Stimulated activated CD4-positive, alpha-beta T cell treated with anti-CD3 and anti-CD28 coated beads, Interleukin-1b, Interleukin-23, amount 100 ng/mL, for 48 hours (primary cell): ENCODE measurements at places on chromosomes 7 and 10.
A peak's percentile ranks its signal among the peaks of the same experiment; 100 is the strongest.

GRCh38 chr7:149104749-149105148, 14.2 kb upstream of the ZNF786 start:
- DNase-seq, result no peak

GRCh38 chr10:12180221-12180974, 15.3 kb downstream of the NUDT5 start:
- no peak for DNase-seq

GRCh38 chr10:52672880-52673279, 99.7 kb downstream of the MBL2 start:
- DNase-seq, result no peak

- no peak for DNase-seq
These were observed 91.1 kb downstream of the TEX36 start for GRCh38 chr10:125591886-125592285.

DNA sequence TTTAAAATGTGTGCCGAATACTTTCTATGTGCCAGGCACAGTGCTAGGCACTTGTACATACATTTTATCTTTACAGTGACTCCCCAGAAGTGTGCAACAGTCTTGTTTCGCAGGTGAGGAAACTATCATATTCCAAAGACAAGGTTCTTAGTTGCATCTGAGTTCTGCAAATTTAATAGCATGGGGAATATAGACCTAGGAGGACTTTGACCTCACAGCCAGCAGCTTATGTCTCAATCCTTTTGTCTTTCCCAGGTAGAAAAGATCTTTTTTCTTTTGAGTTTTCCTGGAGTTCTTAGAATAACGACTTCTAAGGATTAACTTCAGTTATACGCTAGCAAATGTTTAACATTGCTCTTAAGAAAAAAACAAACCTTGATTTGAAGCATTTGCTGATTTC, 482.8 kb upstream of the ZMIZ1 start:
- no peak for DNase-seq

DNA sequence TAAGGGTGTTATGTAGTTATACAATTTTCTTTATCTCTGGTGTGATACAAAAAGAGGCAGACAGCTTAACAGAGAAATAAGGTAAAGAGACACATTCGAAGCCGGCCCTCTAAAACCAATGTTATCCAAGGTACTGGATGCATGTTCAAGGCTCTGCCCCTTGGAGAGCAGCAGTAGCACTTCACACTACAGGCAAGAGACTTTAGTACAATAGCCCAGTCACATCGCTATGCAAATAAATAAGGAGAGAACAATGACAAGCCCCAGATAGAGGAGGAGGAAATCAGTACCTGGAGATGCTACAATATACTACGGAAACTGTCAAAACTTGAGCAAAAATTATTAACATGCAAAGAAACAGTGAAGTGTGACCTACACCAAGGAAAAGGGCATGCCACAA, 111.1 kb downstream of the ITGB1 start:
- DNase-seq, result no peak

GRCh38 chr10:129971381-129972144, 7.5 kb upstream of the EBF3 start:
- peak; percentile 54 for DNase-seq

GRCh38 chr10:76977046-76977445, 660.6 kb downstream of the KCNMA1 start:
- no peak for DNase-seq

GRCh38 chr10:61779276-61779675, 116.5 kb downstream of the CABCOCO1 start:
- no peak for DNase-seq

- DNase-seq, result no peak
These were observed 21.5 kb upstream of the GHITM start for GRCh38 chr10:84117686-84118394.

- no peak for DNase-seq
These were observed 2.0 kb downstream of the MASTL start for GRCh38 chr10:27157150-27157549.

GRCh38 chr10:119497243-119497642, 45.3 kb downstream of the RGS10 start:
- DNase-seq, result no peak

- DNase-seq, result peak; percentile 33
These were observed 856 bp downstream of the ARHGAP21 start for GRCh38 chr10:24722676-24723385.

DNA sequence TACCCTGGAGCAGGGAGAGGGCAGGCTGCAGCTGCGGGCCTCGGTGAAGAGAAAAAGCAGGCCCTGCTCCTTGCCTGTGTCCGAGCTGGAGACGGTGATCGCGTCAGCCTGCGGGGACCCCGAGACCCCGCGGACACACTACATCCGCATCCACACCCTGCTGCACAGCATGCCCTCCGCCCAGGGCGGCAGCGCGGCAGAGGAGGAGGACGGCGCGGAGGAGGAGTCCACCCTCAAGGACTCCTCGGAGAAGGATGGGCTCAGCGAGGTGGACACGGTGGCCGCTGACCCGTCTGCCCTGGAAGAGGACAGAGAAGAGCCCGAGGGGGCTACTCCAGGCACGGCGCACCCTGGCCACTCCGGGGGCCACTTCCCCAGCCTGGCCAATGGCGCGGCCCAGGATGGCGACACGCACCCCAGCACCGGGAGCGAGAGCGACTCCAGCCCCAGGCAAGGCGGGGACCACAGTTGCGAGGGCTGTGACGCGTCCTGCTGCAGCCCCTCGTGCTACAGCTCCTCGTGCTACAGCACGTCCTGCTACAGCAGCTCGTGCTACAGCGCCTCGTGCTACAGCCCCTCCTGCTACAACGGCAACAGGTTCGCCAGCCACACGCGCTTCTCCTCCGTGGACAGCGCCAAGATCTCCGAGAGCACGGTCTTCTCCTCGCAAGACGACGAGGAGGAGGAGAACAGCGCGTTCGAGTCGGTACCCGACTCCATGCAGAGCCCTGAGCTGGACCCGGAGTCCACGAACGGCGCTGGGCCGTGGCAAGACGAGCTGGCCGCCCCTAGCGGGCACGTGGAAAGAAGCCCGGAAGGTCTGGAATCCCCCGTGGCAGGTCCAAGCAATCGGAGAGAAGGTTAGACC, 138.0 kb upstream of the STK17A start:
- DNase-seq, result no peak

GRCh38 chr7:30805081-30805691, 34.0 kb downstream of the MINDY4 start:
- no peak for DNase-seq

GRCh38 chr10:30270247-30270646, 78.8 kb downstream of the MTPAP start:
- DNase-seq, result no peak

DNA sequence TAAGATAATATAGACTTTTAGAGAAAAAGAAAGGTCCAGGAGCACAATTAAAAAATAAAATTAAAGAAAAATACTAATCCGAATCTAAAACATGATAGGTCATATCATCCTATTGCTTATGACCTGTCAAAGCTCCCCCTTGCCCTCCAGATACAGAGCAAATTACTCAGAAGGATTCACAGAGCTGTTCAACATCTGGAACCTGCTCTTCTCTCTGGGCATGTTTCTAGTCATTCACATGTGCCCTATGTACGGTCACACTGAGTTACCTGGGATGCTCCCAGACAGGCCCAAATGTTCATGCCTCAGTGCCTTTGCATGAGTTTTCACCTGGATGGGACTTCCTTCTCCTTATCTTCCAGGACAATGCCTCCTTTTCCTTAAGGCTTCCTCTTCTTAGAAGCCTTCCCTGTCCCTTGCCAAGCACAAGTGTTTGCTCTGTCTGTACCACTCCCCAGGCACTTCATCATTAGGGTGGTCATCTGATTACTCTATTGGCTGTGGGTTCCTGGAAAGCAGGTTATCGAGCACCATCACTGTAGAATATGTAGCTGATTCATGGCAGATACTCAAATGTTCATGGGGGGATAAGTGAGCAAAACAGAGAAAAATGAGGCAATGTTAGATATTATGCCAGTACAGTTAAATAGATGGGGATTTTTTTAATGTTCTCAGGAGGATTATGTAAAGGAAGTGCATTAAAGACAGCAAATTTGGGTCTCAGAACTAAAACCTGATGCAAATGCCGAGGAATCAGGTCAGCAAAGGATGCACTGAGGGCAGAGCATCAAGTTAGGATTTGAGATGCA, 12.0 kb upstream of the AOAH start:
- no peak for DNase-seq

DNA sequence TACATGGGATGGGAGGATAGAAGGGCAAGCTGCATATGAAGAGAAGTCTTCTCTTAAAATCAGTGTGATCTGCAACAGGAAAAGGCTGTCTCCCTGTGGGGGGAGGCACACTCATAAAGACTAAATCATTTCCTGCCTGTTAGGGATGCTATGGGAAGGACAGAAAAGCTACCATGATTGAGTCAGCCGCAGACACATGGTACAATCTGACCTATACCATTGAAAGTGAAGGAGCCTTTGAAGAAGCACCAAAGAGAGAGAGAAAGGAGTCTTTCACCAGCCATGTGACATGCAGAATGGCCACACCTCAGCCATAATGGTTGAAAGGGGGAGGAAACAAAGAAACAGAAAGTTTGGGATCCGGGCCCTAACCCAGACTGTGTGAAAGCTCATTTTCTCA, 29.1 kb downstream of the NUDCD3 start:
- peak; percentile 45 for DNase-seq

DNA sequence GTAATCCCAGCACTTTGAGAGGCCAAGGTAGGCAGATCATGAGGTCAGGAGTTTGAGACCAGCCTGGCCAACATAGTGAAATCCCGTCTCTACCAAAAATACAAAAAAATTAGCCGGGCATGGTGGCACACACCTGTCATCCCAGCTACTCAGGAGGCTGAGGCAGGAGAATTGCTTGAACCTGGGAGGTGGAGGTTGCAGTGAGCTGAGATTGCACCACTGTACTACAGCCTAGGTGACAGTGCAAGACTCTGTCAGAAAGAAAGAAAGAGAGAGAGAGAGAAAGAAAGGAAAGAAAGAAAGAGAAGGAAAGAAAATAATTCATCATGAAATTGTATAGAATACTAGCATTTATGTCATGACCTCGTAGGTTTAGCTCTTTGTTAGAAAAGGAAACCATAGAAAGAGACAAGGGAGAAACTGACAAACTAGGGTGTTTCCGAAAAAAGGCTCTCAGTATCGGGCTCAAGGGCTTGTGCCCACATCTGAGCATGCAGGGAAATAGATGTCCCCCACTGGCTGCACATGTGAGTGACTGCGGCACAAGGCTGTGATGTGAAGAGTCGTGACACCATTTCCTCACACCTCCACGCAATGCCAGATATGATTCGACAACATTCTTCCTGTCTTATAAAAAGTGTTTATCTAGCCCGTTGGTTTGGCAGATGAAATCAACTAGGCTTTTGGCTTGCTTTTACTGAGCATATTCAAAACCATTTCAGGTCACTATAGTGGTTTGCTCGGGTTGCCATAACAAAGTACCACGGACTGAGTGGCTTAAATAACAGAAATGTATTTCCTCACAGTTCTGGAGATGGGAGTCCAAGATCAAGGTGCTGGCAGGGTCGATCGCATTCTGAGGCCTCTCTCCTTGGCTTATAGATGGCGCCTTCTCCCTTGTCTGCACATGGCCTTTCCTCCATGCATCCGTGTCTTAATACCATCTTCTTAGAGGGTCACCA, 2.0 kb downstream of the SRGN start:
- DNase-seq, result peak; percentile 89

DNA sequence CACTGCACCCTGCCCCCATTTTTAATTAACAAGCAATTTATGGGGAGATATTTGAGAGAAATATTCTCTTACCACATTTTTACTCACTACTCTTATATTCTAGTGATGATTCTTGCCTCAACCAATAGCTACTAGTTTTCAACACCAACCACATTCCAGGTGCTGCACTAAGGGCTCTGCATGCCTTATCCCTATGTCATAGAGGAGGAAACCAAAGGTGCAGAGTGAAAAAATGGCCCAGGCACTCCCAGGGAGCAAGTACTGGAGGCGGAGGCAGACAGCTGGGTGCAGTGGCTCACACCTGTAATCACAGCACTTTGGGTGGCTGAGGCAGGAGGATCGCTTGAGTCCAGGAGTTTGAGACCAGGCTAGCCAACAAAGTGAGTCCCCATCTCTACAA, 35.5 kb upstream of the TPST1 start:
- no peak for DNase-seq

- DNase-seq, result no peak
These were observed 12.2 kb downstream of the PPA1 start for GRCh38 chr10:70221030-70221429.

DNA sequence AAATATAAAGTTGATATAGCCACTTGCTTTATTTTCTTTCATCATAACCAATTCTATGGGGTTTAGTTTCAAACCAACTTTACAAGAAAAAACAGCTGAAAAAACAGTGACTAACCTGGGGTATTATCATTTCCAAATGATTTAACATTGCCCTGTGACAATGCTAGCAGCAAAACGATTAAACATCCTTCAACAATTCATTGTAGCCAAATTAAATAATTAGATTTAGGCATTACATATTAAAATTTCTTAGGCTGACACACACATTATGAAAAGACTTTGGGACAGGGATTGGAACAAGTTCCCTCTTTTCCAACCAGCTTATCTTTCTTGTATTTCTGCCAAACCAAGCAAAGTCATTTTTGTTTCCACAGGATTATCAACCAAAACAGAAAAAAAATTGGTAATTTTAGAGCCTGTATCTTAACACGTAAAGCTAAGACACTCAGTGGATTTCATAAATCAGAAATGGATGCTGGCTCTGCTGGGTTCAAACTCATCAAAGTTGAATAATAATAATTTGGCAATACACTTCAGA, 84.0 kb downstream of the SEMA3D start:
- DNase-seq, result no peak

DNA sequence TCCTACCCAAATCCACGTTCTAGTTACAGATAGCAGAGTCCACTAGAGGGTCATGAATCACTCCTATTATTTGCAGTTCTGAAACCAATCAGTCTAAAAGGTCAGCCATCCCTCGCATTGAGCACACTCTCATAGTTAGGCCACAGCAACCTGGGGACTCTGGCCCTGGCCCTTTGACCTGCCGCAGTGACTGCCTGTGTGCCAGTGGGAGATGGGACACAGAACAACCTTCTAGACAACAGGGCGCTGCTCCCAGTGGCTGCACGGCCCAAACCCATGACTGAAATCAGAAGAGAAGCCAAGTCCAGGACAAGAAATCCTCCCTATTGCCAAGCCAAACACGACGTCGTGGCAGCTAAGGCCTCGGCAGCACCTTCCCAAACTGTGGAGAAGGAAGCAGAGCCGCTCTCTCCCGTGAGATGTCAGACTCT, 158.5 kb downstream of the HERPUD2 start:
- no peak for DNase-seq

- DNase-seq, result no peak
These were observed 200.1 kb upstream of the FOXP2 start for GRCh38 chr7:114214466-114214865.

- no peak for DNase-seq
These were observed 7.6 kb upstream of the FAM180A start for GRCh38 chr7:135756191-135756590.

- no peak for DNase-seq
These were observed 5.7 kb downstream of the CYTH3 start for GRCh38 chr7:6266699-6267098.

GRCh38 chr7:134246761-134247160, 70.0 kb downstream of the SLC35B4 start:
- no peak for DNase-seq

- DNase-seq, result no peak
These were observed 1.6 kb downstream of the NPSR1 start for GRCh38 chr7:34659472-34660075.
